Dermis blood vessel endothelial cell (primary cell): ENCODE measurements at places on chromosomes 7 and 10. TPM values are rescaled to one million over a fixed set of nuclear protein-coding genes. Genes with fewer than 3 reads are reported as not detected.

FBXL13 gene
- 0.60 and 0.85 TPM in 2 replicates for total RNA-seq

PNLIPRP3 gene
- total RNA-seq = under 0.01 TPM in 1 of 2 replicates, not detected in the other

DNA sequence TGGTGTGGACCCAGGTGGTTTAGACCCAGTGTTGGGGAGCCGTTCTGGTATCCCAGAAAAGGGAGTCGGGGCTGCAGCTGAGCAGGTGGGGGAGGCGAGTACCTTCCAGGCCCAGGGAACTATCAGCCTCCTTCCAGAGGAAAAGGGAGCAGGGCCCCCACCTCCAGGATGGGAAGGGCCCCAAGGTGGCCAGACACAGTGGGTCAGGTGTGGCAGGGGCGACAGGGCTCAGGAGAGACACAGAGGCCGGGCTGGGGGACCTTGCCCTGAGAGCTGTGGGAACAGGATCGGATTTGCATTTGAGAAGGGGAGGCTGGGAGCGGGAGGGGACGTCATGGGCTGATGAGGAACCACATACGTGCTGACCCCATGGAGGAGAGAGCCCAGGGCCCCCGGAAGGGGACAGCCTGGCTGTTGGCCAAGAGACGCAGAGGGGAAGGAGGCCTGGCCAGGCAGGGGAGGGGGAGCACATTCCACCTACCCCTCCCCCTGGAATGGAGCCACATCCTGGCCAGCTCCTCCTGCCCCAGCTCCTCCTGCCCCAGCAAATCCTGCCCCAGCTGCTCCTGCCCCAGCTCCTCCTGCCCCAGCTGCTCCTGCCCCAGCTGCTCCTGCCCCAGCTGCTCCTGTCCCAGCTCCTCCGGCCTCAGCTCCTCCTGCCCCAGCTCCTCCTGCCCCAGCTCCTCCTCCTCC, 9.7 kb upstream of the TTYH3 start:
- DNase-seq = peak; percentile 41

GRCh38 chr10:51960494-51960895, 261.1 kb upstream of the CSTF2T start:
- DNase-seq = peak; percentile 56

DNA sequence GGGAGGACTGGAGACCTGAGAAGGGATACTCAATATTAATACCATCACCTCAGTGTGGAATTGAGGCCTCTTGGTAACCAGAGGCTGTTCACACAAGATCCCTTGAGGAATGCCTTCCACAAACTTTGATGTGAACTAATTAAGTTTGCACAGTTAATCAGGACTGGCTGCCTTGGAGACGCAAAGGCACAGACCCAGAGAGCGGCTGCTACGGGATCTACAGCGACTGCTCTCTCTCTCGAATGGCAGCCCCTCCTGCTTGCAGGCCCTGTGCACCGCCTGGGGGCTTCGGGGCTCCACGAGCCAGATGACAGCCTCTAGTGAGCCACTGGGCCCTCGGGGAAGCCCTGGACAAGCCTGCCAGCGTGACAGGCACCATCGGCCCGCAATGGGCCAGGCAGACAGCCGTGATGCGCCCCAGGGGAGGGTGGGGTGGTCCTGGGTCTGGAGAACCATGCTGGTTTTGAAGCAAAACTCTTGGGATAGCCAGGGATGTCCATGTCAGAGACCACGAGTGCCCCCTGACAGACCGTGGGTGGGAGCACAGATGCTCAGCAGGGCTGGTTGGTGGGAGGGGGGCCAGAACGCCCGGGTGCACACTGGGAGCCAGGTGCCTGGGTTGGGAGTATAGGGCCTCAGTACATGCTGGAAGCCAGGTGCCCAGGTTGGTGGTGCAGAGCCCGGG, 195.6 kb downstream of the ELFN1 start:
- no peak for DNase-seq

DNA sequence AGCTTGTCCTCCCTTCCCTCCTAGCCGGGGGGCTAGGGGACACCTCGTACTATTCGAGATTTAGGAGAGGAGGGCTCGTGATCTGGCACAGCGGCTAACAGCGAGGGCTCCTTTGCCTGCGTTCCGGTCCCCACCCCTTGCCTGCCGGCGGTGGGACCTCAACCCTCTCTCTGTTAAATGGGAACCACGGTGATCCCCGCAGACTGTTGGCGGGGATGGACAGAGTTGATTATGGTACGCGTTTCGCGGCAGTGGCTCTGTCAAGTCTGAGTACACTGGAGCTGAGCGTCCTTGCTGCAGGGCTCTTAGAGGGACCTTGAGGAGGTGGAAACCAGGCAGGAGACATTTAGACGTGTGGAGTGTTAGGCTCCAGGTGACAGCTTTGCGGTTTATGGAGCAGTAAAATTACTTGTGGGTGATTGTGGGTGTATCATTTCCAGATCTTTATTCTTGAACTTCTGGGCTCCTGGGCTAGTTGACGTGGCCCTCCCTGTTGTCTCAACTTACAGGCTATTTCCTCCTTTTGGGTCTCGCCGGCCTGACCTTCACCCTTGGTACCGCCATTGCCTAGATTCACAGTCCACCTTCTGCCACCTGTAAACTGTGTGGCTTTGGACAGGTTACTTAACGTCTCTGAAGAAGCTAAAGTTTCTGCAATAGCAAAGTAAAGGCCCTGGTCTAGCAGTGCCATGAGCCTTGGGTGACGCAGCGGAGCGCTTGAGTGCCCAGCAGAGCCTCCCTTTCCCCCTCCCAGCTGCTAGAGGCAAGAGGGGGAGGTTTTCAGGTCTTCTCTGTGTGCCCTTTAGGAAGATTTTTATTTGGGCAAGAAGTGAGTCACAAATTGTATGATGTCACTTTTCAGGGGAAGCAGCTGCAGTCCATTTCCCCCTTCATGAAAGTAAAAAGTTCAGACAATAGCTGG, 739 bp downstream of the CASP7 start:
- DNase-seq = peak; percentile 92
